ENCODE measurements at places on chromosomes 2 and 18.

DNA sequence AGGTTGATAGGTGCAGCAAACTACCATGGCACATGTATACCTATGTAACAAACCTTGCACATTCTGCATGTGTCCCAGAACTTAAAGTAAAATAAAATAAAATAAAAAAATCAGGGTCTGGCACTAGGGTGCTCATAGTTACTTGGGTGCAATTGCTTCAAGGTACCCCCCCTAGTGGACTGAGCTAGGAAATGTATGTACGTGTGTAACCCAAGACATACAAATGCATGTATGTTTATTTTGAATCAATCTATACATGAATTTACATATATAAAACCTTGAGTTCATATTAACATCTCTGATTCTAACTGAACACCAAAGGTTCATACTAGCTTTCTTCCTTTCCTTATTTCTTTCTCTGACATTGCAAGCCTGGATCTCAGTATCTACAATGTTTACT, 51.5 kb downstream of the USP37 start:
- DNase-seq, result no peak

- no peak for DNase-seq
Observed at GRCh38 chr2:9758741-9759140, 84.5 kb upstream of the TAF1B start.

GRCh38 chr2:164917296-164917903, 37.9 kb downstream of the SLC38A11 start:
- DNase-seq, result no peak

GRCh38 chr2:193348055-193348454, 1153.3 kb upstream of the TMEFF2 start:
- no peak for DNase-seq

DNA sequence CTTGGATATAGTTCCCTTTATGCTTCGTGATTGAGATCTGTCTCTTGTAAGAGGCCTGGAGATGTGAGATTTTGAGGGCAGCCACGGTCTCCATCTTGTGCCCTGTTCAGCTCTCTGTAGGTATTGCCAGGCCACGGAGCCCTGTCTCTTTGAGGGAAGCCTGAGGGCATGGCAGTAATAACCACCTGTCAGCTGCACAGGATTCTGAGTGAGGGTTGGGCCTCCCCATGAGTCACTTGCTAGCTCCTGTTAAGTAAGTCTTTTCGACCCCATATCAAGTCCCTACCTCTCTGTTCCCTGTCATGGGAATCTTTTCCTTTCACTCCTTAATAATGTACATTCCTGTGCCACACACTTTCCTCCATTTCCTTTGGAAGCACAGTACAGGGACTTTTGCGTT, 20.4 kb downstream of the LYPD6B start:
- no peak for DNase-seq

- DNase-seq, result no peak
Observed at GRCh38 chr2:36438449-36438977, 82.9 kb downstream of the CRIM1 start.

- DNase-seq, result no peak
Observed at GRCh38 chr2:231297108-231297908, 98.2 kb upstream of the B3GNT7 start.

DNA sequence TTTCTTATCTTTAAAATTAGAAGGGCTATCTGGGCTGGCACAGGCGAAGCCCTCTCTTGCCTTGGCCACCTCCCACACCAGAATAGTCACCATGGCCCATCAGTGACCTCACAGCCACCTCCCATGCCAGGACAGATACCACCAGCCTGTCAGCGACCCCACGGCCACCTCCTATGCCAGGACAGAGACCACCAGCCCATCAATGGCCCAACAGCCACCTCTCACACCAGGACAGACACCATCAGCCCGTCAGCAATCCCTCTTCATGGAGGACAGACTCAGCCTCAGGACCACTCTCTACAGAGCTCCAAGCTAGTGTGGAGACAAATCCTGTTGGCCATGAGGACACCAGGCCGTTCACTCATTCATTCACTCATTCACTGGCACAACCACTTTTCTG, 74.6 kb downstream of the ASB1 start:
- no peak for DNase-seq
